ENCODE measurements at places on chromosomes 12 and 14.

GRCh38 chr14:99561864-99562263, 42.1 kb downstream of the CCDC85C start:
- DNase-seq = no peak

- DNase-seq = no peak
Observed at GRCh38 chr12:116303066-116303465, 25.6 kb upstream of the MED13L start.

DNA sequence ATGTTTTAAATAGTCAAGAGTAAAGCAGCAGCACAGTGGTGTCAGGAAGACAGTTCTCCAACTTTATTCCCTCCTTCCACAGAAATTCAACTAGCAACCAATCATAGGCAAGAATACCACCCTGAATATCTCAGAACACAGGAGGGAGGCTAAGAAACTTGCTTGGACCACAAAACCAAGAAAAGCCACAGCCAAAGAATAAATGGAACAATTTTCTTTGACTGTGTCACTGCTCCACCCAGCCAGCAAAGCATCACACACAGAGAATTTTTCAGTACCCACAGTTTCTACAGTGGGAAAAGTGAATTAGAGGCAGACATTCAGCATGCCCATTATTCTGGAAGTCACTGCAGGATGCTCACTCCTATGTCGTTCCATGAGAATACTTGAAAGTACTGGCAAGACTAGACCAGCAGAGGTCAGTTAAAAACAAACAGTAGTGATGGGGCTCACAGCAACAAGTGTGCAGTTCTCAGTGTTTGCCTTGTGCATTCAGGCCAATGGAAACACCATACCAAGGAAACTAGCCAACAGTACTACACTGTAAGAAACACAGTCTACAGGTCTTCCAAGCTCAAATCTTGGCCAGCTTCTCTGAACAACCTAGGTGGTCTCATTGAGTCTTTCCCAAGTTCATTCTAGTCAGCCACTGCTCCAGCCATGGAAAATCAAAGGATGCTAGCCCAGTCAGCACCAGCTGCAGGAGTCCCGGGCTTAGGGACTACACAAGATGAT, 56.8 kb upstream of the FOXG1 start:
- DNase-seq = no peak

GRCh38 chr14:94062344-94062940, 18.6 kb downstream of the DDX24 start:
- DNase-seq = no peak

DNA sequence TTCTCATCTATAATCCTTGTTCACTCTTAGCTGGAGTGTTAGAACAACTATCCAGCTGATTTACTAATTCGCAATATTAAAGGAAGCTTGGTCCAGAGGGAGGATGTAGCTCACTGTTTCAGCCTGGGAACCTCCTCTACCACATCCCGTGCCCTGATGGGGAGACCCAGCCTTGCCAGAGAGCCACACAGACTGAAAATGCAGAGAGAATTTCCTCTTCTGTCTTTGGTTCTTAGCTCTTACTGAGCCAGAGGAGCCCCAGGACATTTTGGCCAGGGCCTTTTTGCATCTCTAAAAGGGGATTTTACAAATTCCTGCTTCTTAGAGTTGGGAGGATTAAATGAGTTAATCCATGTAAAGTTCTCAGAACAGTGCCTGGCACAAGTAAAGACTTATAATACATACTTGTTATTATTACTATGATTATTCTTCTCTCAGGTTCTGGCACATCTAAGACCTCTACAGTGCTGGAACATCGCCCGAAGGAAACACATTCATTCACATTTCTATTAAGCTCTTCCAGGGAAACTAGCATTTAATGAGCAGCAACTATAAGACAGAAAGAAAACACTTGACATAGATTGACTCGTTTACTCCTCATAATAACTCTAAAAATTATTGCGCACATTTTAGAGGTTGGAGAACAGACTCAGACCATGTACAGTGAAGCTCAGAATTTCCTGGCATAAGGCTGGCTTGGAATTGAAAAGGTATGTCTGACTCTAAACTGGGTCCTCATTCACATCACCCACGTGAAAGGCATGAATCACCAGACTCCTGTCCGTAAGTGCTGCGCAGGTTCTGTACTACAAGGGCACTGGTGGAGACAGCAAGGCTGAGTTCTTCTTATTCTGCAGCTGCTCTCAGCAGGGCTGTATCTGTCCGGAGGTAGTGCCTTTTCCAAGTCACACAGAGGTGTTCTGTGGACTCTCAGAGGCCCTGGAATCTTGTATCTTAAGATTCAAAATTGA, 27.8 kb upstream of the AEBP2 start:
- DNase-seq = peak; percentile 86

DNA sequence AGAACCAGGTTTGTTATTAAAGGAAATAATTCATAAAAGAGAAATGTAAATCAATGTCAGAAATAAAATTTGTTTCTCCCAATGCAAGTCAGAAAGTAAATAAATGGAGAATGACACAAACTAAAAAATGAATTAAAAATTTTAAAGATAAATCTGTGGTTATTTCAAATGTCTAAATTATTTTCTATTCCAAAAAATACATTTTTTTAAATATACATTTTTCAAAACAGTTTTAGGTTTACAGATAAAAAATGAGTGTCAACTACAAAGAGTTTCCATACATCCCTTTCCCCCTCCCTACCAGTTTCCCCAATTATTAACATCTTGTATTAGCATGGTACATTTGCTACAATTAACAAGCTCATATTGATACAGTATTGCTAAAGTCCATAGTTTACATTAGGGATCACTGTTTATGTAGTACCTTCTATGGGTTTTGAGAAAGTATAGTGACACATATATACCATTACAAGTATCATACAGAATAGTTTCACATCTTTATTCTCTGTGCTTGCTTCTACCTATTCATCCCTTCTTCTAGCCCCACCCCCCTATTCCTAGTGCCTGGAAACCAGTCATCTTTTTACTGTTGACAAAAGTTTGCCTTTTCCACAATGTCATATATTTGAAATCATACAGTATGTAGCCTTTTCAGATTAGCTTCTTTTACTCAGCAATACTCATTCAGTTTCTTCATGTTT, 104.2 kb downstream of the RALGAPA1 start:
- DNase-seq = no peak

- no peak for DNase-seq
Observed at GRCh38 chr14:55706893-55707292, 126.9 kb downstream of the KTN1 start.

GRCh38 chr14:53011053-53011462, 60.2 kb upstream of the FERMT2 start:
- peak; percentile 89 for DNase-seq

- DNase-seq = no peak
Observed at GRCh38 chr14:101991352-101991751, 27.0 kb downstream of the DYNC1H1 start.

- DNase-seq = no peak
Observed at GRCh38 chr12:130832561-130833209, 6.4 kb downstream of the STX2 start.

GRCh38 chr12:103773109-103773910, 67.7 kb downstream of the NT5DC3 start:
- DNase-seq = no peak

GRCh38 chr12:127984386-127985055, 282.4 kb upstream of the TMEM132C start:
- no peak for DNase-seq

DNA sequence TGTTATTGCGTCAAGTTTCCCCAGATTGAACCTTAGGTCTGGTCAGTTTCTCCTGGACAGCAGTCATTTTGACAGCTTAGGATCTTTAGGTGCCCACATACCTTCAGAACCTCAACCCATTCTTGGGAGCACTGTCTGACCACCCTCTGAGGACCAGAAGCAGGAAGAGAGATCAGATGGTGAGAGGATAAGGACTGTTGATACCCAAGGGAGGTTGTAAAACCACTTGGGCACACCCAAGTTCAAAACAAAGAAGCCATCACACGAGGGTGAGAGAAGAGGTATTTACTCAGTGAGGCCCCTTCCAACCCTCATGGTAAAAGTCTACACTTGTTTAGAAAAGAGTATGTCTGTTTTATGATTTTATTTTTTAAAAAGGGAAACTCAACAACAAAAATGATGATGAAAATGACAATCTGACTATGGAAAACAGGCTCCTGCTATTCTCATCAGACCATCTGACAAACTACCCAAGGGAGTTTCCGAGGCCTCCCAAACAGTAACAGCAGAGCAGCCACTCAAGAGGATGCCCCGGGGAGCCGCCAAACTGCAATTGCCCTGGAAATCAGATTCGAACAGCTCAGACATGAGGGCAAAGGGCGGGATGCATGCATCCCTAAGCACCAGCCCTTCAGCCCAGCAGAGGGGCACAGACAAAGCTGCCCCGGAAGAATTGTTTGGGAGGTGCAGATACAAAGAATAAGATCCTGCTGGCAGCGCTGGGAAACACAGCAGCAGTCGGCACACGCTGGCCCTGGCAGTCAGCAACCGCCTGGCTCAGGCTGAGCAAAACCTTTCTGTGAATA, 162.6 kb upstream of the PLEKHG7 start:
- DNase-seq = no peak

GRCh38 chr12:130164936-130165335, 2.7 kb downstream of the FZD10 start:
- DNase-seq = no peak

DNA sequence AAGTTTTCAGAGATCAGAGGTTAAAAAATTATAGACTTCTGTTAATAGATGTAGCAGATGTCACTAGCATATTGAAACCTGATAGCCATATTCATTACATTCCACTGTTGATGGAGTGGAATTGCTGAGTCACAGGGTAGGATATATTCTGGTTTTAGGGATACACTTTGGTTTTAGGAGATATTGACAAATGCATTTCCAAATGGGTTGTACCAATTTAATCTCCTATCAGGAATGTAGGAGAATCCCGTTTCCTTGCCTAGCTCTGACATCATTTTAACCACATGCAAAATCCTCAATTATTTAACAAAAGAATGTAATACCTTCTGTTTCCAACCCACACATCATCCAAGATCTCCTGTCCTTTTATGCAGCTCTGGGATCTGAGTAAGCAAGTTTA, 30.7 kb upstream of the ESR2 start:
- no peak for DNase-seq

DNA sequence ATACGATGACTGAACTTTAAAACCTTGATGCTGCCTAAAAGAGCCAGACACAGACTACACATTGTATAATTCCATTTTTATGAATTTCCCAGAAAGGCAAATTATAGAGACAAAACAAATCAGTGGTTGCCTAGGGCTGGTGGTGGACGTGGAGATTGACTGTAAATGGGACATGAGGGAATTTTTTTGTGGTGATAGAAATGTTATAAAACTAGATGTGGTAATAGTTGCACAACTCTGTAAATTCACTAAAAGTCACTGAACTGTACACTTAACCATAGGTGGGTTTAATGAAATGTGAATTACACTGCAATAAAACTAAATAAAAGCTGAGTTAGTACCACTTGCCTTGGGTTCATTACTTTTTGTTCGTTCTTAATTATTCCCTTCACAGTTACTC, 72.1 kb downstream of the PLEKHA5 start:
- DNase-seq = no peak

GRCh38 chr14:28407996-28408395, 358.6 kb upstream of the FOXG1 start:
- DNase-seq = no peak

DNA sequence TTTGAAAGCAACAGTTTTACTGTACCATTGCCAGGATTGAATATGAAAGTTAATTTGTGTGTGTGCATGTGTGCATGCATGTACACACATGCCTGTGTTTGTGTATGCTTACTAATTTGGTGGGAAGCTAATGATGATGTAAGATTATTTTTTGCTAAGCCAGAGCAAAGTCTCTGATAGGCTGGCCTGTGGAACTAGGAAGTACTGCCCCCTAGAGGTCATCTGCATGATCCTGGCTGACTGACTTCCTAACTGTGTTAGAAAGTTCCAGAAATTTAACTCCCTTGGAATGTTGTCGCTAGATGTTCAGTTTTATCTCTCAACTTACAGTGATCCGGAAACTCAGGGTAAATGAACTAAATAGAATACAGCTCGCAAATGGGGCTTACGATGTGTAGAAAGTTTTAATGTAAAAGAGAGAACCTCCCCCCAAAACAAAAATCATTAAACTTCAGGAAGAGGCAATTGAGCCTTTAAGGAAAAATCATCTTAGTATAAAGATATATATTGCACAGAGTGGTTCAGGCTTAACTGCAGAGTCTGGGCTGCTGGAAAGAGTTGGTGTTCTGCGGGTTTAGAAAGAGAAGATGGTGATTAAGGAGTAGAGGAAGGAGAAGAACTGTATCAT, 34.3 kb upstream of the SLC38A1 start:
- DNase-seq = no peak

GRCh38 chr12:108218921-108219320, 89.8 kb downstream of the WSCD2 start:
- DNase-seq = no peak

- DNase-seq = no peak
Observed at GRCh38 chr12:121957861-121958515, 39.6 kb downstream of the CFAP251 start.

GRCh38 chr12:77294016-77294415, 228.6 kb upstream of the E2F7 start:
- DNase-seq = no peak

DNA sequence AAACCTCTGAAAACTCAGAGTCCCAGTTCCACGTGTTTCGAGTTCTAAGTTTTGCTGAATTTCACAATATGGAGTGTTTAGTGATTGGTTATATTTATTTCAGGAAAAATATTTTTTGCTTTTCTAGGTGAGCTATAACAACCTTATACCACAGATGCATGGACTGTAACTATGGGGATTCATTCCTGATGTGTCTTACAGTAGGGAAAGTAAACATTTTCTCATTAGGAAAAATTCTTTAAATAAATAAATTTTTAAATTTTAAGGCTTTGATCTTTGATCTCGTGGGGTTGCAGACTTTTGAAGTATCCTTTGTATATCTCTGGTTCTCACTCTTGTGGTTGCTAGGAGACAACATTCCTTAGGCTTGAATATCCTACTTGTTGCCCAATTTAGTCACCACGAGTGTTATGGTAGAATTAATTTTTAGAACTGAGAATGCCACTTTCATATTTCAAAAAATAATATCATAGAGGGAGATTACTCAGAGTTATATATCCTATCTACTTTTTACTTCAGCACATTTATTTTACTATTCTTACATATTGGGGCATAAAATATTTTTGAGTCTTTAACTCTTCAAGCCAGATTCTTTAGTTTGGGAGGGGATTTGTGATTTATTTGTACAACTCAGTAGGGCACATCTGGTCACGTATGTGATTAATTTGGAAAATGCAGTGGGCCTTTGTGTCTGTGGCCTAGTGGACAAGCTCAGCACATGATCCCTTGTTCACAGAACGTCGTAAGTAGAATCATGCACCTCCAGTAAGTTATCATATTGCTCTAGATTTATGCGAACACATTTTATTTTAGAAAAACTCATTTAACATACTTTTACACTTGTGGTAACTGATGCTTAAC, 224.0 kb downstream of the TTC6 start:
- no peak for DNase-seq

All from ascending aorta (tissue), 2 donors.